Germinal center (tissue), 1 donor: ENCODE measurements at places on chromosomes 2 and 18.

DNA sequence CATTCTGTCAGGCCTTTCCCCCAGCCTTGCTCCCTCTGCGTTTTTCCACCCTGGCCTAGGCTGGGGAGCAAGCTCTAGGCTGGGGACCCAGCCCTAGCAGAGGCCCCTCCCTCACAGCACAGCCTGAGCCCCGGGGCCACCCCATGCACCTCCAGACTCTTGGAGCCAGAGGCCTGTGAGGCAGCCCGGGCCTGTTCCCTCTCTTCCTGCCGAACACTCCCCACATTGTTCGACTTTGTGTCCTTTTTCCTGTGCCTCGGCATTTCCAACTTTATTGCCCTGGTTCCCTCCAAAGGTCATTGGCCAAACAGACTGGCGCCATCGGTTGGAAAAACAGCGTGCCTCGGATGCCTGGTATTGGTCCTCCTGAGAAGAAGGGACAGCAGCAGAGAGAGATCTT, 79.7 kb downstream of the HS1BP3 start:
- no peak for DNase-seq

DNA sequence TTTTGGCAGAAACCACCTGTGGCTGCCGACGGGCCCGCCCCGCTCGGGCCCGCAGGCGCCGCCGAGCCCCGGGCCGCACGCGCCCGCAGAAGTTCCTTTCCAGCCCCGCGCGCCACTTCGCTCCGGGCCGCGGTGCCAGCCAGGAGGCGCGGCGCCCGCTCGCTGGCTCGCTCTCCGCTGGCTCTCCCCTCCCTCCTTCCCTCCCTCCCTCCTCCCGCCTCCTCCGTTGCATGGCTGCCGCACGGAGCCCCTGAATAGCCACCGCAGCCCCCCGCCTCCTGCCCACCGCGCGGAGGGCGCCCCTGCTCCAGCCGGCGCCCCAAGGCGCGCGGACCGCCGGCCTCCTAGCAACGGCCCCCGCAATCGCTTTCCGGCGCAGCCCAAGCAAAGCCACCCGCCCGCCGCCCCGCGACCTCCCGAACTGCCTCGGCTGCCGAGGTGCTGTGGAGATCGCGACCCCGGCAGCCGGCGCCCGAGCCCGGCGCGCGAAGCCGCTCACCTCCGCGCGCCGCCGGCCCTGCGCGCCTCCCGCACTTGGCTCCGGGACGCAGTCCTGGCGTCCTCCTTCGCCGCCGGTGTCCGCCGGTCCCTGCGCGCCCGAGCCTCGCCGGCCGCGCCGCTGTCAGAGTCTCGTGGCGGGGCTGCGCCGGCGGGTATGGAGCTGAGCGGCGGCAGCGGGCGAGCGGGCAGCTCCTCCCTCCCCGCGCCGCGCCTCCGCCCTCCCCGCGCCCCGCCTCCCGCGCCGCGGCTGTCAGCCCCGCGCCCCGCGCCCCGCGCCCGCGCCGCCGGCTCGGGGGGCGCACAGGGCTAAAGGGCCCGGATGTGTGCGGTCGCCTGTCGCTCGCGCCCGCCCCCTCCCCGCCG, at the start of gene ZBTB7C:
TSS of gene ZBTB7C (minus strand) at position 657 of the 864 bp plus-strand sequence.
- peak; percentile 20 for DNase-seq

DNA sequence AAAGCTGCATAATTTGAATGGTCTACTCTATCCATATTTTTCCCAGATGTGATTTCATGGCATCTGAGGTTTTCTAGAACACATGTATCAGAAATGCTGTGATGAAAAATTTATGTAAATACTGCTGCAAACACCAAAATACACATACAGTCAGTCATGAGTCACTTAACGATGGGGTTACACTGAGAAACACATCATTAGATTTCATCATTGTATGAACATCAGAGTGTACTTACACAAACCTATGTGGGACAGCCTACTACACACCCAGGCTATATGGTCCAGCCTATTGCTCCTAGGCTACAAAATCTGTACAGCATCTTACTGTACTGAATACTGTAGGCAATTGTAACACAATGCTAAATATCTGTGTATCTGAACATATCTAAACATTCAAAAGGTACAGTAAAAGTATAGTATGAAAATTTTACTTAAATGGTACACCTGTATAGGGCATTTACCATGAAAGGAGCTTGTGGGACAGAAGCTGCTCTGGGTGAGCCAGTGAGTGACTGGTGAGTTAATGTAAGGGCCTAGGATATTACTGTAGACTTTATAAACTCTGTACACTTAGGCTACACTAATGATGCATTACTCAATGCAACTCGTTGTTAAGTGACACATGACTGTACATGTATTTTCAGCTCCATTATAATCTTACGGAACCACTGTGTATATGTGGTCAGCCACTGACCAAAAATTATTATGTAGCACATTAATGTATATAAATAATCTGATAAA, 33.5 kb downstream of the PNO1 start:
- no peak for DNase-seq

- DNase-seq: no peak
Measured at GRCh38 chr18:703213-703967, 9.0 kb downstream of the ENOSF1 start.

DNA sequence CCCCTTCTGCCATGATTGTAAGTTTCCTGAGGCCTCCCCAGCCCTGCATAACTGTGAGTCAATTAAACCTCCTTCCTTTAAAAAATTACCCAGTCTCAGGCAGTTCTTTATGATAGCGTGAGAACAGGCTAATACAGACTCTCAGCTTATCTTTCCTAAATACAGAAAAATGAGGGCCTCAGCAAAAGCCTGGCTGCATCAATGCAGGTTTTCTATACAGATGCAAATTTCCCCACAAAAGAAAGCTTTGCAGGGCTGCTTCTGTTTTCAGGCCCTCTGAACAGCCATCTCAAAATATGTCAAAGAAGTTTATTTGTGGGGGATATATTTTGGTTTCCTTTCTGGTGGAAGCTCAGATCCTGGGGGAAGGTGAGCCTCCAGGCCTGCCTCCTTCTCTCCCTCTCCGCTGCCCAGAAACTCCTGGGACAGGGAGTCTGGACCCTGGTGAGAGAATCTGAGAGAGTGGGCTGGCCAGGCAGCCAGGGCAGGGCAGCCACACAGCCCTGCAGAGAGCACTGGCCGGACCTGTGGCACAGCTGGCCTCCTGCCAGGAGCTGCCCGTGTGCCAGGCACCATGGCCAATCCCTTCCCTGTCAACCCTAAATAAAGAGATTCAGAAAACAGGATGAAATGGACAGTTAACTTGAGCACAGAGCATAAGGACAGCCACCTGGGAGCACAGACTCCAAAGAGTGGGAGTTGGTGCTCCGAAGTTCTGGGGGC, 21.6 kb upstream of the AGXT start:
- DNase-seq: no peak

- no peak for DNase-seq
Measured at GRCh38 chr2:64587561-64587960, 63.4 kb downstream of the AFTPH start.

- no peak for DNase-seq
Measured at GRCh38 chr2:35852-36251, 10.5 kb downstream of the FAM110C start.

- DNase-seq: no peak
Measured at GRCh38 chr2:20198001-20198400, 26.9 kb downstream of the SDC1 start.

- no peak for DNase-seq
Measured at GRCh38 chr2:195486987-195487644, 169.9 kb upstream of the SLC39A10 start.

DNA sequence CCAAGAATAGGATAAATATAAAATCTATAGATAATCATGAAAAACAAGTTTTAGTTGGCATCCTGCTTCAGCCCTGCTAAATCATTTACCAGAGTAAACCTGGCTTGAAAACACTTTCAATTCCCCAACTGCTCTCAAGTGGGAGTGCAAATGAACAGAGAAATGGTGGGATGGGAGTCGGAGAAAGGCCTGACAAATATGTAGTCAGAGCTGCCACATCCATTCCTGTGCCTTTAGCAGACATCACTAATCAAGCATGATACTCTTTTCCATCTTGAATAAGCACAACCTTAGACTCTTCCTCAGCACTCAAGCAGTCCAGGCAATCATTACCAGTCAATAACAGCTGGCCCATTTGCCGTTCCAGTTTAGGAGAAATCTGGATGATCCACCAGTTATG, 101.3 kb downstream of the ANKRD44 start:
- no peak for DNase-seq

DNA sequence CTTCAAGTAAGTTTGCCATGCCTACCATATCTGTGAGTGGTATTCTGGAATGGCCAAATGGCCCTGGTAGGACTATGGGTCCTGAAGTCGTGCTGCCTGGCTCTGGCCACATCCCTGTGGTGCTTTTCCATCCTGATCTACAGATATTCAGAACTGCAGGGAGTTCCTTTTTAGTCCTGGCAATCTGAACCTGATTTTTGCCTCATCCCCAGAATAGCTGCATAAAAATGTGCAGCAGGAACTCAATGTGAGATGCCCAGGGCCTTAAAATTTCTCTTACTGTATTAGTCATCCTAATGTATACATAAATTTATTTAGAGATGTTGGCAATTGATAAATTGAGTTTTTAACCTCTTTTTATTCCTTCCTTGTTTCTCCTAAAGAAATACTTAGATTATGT, 5.3 kb downstream of the SERPINB13 start:
- DNase-seq: no peak

DNA sequence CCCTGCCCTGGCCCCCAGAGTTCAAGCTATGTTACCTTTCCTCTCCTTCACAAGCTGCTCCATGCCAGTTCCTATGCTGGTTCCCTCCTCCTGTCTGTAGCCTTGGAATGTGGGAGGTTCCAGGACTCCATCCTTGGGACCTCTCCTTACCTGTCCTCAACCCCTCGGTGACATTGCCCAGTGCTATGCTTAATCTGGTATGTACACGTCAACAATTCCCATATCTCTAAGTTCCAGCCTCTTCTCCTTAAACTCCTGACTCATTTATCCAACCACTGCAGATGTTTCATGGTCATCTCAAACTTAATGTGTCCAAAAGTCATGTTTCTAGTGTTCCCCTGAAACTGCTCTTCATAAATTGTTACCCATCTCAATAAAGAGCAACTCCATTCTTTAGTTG, 160.8 kb downstream of the TNS1 start:
- DNase-seq: no peak

GRCh38 chr2:201847481-201847880, 41.1 kb downstream of the CDK15 start:
- no peak for DNase-seq

DNA sequence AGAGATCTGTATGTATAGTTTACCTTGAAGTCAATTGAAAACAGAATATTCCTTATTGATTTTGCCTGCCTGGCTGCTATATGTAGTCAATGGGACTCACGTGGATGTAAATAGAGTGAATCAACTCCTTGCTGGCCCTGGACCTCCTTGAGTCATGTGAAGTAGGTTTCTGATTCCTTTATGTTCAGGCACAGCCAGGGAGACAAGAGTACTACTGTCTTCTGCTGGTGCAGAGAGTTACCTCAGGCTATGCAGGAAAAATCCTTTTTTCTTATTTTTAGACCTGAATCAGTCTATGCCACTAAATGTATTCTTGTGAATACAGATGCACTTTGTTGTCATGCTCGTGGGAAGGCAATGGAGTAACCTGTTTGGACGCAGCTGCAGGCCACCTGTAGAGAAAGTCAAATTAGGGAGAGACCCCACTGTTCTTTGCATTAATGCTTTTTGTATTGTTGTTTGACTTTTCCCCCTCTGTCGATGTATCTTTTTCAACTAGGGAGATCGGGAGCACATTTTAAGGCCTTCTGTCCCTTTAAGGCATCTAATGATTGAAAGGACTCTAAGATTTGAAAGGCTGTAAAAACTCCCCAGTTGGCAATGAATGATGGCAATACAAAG, 473.9 kb downstream of the ARHGAP15 start:
- no peak for DNase-seq

GRCh38 chr2:4219571-4219970, 516.2 kb downstream of the DCDC2C start:
- no peak for DNase-seq

GRCh38 chr2:226325526-226325925, 474.1 kb downstream of the IRS1 start:
- DNase-seq: no peak

- no peak for DNase-seq
Measured at GRCh38 chr2:172270278-172271079, 156.9 kb upstream of the ITGA6 start.

GRCh38 chr18:42268798-42269197, 313.8 kb downstream of the PIK3C3 start:
- DNase-seq: no peak

DNA sequence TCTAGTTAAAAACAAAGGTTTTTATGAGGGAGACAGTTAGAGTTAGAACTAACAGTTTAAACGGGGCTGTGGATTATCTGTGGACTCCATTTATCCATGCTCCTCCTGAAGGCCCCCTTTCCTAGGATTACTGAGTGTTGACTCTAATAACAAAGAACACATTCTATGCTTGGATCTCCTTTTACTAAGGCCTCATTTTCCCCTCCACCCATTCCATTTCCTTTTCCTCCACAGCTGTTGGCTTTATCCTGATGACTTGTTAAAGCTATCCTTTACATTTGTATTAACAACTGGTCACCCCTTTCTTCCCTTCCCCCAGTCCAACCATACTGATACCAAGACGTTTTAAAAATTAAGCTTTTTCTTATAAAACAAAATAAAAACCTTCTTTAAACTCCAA, 220.6 kb downstream of the SRBD1 start:
- no peak for DNase-seq

GRCh38 chr2:117814417-117815264, at the start of gene DDX18:
DDX18 (plus strand) TSS chr2:117814691; CDS start chr2:117814778, 87 bp downstream.
- peak; percentile 83 for DNase-seq

GRCh38 chr2:237149425-237149824, 63.7 kb downstream of the COPS8 start:
- DNase-seq: no peak

- no peak for DNase-seq
Measured at GRCh38 chr2:151067658-151068369, 193.8 kb downstream of the RBM43 start.

GRCh38 chr2:33209976-33210375, 263.2 kb downstream of the LTBP1 start:
- no peak for DNase-seq

- no peak for DNase-seq
Measured at GRCh38 chr2:175518206-175518605, 336.7 kb upstream of the ATP5MC3 start.

GRCh38 chr2:23760736-23761135, 166.2 kb downstream of the ATAD2B start:
- no peak for DNase-seq

DNA sequence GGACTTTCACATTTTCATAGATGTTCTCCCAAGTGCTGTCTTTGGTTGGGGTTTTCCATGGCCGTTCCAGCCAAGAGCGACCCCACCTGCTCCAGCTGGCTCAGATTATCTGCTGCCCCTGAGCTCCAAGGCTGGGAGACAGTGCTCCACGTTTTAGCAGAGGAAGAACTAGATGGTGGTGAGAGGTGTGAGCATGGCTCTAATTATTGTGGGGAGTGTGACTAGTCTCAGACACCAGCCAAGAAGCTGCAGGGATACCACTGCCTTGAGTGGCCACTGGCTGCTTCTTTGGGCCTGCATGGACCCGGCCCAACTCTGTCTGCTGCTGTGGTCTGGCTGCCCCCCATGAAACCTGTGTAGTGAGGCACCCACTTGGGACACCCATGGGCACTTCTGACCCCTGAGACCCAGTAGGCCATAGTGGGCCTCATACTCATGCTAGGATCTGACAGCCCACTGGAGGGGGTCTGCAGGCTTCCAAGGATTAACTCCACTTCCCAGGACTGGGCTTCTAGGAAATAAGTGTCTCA, 2.8 kb upstream of the NCL start:
- no peak for DNase-seq

GRCh38 chr2:143675021-143675420, 545.8 kb downstream of the ARHGAP15 start:
- DNase-seq: no peak

- no peak for DNase-seq
Measured at GRCh38 chr2:11712866-11713265, 33.6 kb upstream of the LPIN1 start.
